ENCODE measurements at places on chromosomes 2 and 18.

GRCh38 chr2:237165405-237166276 is 80.0 kb downstream of the COPS8 start:
- peak; percentile 52 for DNase-seq

- DNase-seq: peak; percentile 37
Observed at GRCh38 chr2:168160897-168161296, 86.5 kb downstream of the STK39 start.

GRCh38 chr2:5915881-5916310 is 223.7 kb downstream of the SOX11 start:
- no peak for DNase-seq

GRCh38 chr2:240642061-240642805 is 17.0 kb downstream of the GPR35 start:
- DNase-seq: no peak

- DNase-seq: no peak
Observed at GRCh38 chr2:45726188-45726587, 74.7 kb downstream of the PRKCE start.

DNA sequence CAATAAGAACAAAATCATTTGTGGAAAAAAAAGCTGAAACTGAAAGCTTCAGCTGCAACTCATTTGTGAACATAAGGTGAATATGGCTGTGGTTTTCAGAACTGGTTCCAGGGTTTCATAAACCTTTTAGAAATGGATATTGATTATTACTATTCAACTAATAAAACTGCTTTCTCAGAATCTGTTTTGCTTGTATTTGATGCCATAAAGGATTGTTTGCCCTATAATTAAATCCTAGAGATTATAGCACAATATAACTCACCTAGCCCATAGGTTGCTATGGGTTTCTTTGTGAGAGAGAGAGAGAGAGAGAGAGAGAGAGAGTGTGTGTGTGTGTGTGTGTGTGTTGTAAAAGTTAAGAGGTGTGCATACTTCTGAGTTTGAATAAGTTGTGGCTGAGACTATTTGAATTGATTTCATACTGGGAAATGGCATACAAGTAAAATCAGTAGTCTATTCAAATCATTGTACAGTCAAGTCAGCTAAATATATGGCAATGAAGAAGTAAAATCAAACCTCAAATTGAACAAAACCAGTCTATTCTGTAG is 339.2 kb downstream of the ARHGAP15 start:
- no peak for DNase-seq

DNA sequence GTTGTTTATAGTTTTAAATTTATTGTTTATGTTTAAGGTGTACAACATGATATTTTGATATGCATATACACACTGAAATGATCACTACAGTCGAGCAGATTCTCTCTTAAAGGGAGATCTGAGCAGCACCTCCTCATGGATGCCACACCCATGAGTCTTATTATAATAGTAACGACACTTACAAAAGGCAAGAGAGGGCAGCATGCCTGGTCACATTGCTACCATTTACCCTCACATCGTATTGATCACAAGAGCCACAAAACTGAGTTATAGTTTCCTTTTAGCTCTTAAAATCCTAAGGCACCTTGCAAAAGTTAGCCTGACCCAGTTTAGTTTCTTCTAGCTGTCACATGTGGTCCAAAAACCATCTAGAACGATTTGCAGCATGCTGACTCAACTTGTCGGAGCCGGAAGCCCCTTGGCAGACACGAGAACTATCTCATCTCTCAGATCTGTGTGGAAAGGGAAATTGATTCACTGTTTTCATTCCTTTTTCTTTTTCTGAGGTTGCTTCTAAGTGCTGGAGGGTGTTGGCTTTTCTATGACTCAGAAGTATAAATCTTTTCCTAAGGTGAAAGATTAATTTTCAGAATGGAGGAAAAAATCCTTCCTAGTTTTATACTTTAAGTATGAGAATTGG is 85.3 kb downstream of the CDC42EP3 start:
- peak; percentile 94 for DNase-seq

DNA sequence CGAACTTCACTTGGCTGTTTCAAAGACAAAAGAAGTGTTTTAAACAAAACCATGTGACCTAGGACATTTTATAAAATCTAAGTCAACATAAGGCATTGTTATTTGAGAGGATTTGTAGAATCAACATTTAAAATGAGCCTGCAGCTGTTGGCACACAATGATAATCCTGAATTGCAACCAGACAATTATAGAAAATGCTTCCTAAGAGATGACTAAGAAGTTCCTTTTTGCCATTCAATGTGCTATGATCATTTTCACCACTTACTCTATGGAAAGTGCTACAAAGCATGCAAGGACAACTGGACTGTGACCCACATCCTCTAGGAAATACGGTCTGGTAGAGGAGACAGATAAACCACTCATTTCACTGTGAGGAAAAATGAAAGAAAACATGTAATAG is 246.4 kb downstream of the CDH20 start:
- no peak for DNase-seq

Measured in EL (cell line).